ENCODE measurements at places on chromosomes 3 and 15.

DNA sequence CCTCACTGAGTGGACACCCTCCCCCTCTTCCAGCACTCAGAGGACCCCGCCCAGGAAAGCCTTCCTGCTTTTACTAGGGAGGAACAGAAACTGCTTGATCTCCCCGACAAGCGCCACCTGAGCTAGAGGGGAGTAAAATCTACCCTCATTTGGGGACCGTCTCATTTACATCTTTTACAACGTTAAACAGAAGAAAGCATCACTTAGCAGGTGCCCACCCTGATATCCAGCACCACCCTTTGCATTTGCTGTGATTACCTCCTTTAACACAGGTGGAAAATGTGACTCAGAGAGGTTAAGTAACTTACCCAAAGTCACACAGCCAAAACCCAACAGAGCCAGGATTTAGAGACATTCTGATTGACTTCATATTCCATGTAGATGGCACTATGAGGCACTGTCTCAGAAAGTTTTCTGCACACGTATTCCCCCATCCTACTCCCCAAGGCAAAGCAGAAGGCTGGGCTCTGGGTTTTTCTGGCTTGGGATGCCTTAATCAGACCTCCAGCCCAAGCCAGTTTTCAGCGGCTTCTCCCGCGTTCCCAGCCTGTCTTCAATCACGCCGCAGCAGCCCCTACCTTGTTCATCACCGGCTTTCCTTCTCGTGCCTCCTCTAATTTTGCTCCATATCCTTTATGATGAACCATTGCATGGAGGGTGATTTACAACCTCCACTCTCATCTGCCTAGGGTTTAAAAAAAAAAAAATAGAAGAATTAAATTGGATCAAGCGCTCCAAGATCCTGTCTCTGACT is 314.6 kb upstream of the PROK2 start:
- DNase-seq, result no peak

- no peak for DNase-seq
Measured at GRCh38 chr3:61535826-61536225, 25.5 kb upstream of the PTPRG start.

DNA sequence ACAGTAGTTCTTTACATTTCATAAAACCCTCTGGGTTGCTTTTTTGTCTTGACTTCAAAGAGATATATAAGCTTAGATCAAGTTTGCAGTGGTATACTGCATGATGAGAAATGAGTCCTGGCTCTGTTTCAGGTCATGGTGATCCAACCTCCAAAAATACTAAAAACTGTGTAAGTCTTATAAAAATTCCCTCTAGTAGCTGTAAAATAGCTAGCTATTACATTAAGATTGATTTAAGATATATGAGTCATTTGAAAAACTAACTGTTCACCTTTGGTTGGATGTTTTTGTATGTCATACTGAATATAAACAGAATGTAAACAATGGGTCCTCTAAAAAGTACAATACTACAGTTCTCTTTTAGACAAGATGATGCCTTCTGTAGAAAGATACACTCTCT is 879.2 kb downstream of the ROBO1 start:
- no peak for DNase-seq

GRCh38 chr3:12421132-12421531 is 63.1 kb upstream of the TSEN2 start:
- DNase-seq, result no peak

DNA sequence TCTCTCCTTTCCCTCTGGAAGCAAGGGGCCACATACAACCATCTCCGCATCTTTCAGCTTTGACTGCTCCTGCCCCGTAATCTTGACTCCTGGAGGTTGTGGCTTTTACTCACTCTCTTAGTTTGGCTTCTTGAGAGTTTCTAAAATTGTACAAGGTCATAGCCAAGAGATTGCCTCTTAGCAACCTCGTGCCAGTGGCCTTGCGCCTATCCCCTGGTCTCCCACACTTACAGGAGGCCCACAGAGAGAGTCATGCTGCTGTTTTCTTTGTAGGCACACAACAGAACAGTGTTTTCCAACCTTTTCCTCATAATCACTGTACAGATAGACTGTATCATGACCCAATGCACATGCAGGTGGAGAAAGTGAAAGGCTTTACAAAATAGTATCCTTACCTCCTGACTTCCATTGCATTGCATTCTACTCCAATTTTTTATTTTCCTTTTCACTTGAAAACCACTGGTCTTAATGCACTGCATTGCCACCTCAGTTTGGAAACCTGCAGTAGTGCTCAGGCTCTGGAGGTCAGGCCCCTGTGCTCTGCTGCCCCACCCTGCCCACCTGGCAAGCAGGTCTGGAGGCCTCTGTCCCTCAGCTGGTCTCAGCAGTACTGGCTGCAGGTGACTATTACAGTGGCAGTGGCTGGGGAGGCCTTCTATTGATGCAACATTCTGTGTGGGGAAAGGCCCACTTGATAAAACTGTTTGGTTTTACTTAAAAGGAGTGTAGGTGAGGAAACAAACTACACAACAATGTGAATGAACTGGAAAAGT is 156.2 kb downstream of the DNAJB8 start:
- no peak for DNase-seq

- DNase-seq, result no peak
Measured at GRCh38 chr3:87796137-87796842, 262.5 kb downstream of the CGGBP1 start.

DNA sequence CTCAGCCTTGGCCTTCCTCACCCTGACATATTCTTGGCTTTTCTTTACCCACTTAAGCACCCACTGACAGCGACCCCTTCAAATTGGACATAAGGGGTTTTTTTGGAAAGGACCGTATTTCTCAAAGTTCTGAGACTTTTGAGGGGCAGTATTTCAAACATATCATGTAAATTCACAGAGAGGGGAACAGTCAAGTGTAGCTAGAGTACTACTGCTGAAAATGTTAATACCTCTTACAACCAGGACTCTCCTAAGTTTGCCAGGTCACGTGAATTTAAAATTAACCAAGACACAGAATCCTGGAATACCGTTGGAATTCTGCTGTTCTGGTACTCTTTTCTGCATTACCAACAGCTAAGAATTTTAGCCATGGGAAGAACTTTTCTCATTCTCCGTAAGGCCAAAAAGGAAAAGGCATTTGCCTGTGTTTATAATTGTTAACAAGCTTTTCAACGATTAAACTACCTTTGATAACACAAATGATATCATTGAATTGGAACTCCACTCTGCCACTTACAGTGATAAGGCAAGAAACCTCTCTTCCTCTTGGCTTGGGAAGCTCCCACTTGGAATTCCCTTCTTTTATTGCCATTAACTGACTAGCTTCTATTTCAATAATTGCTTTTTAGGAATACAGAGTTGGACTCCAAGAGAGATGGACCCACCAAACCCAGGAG is 597 bp upstream of the GBE1 start:
- DNase-seq, result no peak

GRCh38 chr3:50370594-50370993 is 11.3 kb upstream of the TMEM115 start:
- DNase-seq, result no peak

Data from stimulated activated CD4-positive, alpha-beta T cell treated with anti-CD3 and anti-CD28 coated beads, Interleukin-1b, Interleukin-23, amount 100 ng/mL, for 24 hours (primary cell).